ENCODE measurements at places on chromosomes 4 and X.

- no peak for DNase-seq
Observed at GRCh38 chr4:158778712-158779111, 9.9 kb downstream of the FNIP2 start.

- DNase-seq, result no peak
Observed at GRCh38 chrX:129808158-129808828, 28.5 kb downstream of the SASH3 start.

DNA sequence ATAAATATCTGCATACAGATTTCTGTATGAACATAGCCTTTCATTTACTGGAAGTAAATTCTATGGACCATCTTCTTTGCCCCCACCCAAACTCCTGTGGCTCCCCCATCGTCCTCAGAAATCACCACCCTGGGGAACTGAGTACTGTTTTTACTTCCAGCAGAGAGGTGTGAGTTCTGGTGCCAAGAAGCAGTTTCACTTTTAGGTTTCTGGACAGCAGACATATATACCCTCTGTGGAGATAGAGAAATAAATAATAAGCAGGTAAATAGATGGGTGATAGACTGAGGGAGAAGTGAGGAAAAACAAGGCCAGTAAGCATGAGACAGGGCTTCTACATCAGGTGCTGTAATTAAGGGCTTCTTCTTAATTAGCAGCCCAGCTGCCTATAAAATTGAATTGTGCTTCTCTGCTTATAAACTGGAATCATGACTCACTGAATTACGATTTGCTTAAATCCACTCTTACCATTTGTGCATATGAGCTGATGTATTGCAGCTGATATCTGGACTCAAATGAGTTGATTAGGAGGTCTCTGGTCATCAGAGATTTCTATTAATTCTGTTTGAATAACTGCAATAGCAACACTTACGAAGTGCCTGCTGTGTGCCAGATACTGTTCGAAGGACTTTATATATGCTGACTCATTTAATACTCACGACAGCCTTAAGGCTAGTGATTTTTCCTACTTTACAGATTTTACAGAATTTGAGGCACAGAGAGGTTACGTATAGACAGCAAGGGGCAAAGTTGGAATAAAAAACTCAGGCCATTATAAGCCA is 60.8 kb upstream of the DHX15 start:
- DNase-seq, result no peak

DNA sequence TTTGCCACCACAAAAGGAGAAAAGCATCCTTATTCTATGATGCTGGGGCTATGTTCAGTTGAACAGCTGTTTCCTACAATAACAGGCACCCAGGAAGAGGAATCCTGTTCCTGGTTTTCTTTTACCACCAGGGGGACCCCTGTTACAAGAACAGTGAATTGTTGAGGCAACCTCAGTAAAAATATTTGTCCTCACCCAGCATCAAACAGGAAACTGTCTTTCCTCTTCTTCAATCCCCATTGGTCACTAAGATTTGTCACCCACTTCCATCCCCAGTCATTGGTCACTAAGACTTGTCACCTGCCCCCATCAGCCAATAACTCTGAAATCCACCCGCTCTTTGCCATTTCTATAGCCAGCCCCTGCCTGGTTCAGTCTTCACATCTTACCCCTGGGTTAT is 143.5 kb upstream of the GALNT7 start:
- DNase-seq, result no peak

DNA sequence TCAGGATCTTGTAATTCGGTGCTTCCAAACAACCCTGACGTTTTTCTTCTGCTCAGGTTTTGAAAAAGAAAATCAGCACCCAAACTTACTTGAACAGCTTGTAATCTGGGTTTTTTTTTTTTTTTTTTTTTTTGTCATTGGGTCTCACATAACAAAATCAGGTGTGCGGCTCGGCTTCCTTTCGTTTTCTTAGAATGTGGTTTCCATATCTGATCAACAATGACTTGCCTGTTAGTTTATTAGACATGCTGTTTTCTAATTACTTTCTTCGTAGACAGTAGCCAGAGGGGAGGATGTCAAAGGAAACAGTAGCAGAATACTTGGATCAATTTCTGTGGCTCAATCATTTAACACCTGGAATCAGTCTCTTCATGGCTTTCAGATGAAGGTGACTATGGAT is 890 bp upstream of the FREM3 start:
- no peak for DNase-seq

DNA sequence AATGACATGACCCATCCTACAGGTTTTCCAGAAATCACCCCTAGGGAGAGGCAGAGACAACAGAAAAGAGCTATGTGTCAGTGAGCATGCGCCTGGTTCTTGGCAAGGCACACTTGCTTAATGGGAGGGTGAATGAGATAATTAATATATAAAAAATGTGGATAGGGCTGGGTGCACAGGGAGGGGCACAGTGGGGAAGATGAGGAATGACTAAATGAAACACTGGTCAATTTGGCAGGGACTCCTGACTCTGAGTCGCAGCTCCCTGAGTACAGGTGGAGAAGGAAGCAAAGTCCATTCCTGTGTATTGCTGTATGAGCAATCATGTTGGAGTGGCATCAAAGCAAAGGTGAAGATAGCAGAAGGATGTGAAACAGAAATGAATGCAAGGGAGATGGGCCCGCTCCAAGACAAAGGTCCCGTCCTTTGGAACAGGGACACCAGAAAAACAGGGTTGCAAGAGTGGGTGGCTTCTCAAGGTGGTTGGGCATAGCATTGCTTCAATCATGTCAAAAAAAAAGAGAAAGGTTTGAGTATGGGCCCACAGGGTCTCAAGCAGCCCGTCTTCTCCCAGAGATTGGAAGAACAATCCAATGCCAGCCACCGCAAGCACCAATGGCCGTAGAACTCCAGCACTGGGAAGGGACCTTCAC is 278.4 kb upstream of the AGTR2 start:
- no peak for DNase-seq

DNA sequence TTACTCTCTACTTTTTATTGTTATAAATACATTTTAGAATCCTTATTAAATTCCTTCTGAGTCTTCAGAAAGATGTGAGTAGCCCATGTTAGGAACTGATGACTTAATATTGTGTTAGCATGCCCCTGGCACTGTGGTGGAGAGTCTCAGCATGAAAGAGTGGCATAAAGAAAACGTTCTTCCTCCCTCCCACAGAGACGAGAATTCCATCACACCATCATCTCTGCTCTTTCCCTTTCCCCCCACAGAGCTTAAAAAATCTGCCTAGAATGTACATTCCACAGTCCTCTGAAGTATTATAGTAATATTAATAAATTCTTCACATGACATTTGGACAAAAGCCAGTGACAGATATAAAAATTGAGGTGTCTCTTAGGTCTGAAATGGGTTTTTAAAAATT is 117.8 kb upstream of the DKK2 start:
- DNase-seq, result no peak

DNA sequence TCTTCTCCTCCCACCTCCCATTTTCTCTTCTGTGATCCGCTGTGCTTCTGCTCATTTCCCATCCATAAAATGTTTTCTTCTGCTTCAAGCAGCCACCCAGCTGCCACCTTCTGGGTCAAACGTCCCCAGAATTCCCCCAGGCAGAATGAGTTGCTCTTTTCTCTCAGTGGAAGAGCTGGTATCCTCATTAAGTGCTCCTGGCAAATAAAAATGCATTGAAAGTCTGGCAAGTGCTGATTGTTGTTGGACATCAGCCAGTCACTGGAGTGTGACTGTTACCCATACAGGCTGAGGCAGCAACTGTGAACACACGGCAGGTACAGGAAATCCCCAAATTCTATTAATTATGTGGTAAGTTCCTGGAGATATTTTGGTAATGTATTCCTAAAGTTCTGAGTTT is 52.6 kb downstream of the LIMCH1 start:
- DNase-seq, result no peak

DNA sequence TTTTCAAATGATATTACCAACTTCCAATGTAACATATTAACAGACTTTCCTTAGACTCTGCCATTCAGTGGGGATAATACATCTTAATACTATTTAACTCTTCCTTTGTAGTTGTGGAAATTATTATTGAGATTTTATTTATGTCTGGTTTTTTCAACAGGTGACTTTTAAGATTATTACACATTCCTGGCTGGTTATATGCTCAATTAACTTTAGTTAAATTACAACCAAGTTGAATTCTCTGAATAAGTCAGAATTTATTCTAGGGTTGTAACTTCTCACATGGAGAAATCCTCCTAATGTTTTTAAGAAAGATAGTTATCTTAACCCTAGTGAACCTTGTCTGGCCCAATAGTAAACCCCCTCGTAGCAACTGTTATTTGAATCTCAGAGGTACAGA is 107.3 kb downstream of the SLC10A6 start:
- DNase-seq, result no peak

DNA sequence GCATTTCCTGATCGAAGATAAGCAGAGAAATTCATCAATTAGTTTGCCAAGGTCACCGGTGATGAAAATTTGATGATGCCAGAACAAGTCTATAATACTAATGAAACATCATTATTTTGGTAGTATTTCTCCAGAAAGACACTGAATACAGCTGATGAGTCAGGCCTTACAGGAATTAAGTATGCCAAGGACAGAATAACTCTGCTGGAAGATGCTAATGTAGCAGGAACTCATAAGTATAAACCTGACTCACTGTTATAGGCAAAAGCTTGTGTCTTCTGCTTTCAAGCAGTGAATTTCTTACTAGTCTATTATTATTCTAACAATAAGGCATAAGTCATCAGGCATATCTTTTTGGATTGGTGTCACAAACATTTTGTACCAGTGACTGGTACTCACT is 1825.1 kb upstream of the IGFBP7 start:
- no peak for DNase-seq

DNA sequence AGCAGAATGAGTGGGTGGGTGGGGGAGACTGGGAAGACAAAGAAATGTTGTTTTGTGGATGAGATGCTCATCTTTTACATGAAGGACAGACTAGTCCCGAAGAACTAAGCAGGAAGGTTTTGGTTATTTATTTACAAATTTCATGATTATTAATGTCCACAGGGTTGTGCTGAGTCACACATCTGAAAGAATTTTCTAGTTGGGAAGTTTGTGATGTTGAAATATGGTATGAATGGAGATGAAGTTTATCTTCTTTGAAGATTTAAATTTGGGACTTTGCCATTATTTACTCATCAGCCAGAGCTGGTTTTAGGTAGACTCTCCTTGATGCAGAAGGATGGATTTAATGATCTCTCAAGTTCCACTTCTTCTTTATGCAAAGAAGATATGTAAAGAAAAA is 75.5 kb downstream of the MOSPD2 start:
- no peak for DNase-seq

GRCh38 chrX:120752431-120753082 is 122.7 kb upstream of the C1GALT1C1 start:
- DNase-seq, result no peak

DNA sequence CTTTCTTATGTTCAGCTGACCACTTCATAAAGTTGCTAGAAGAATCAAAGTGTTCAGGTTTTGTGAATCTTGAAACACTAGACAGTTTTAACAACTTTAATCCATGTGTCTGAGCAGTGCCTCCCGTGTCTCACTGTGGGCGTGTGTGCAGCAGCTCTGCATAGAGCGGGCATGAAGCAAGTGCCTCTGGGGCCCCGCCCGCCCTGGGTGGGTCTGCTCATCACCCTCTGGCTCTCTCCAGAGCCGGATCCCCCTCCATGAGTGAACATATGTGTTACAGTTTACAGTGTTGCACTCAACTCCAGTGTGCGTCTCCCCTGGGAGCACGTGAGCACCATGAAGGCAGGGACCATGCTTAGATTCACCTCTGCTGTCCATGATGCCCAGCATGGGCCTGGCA is 37.6 kb upstream of the CRMP1 start:
- no peak for DNase-seq

DNA sequence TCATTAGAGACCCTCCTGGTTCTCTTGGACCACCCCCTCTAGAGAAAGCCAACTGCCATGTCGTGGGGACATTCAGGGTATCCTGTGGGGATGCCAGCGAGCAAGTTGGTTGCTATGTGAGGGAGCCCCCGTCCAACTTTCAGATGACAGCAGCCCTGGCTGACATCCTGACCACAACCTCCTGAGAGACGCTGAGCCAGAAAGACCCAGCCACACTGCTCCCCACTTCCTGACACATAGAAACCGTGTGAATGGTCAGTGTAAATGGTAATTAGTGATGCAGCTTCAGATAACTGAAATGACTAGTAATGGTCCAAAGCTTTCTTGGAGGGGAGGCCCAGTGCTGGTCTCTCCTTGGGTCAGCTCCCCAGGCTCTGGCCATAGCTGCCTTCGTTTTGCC is 10.8 kb downstream of the CLCN4 start:
- no peak for DNase-seq

DNA sequence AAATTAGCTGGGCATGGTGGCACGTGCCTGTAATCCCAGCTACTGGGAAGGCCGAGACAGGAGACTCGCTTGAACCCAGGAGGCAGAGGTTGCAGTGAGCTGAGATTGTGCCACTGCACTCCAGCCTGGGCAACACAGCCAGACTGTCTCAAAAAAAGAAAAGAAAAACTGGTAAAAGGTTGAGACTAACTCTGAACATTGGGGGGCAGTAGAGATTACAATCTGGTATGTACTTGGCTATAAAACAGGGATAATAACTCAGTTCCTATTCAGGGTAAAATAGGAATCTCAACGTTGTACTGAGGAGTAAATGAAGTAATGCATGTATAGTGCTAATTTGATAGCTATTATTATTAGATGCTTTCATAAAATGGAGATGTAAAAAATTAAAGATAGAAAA is 12.5 kb upstream of the KLF8 start:
- no peak for DNase-seq

DNA sequence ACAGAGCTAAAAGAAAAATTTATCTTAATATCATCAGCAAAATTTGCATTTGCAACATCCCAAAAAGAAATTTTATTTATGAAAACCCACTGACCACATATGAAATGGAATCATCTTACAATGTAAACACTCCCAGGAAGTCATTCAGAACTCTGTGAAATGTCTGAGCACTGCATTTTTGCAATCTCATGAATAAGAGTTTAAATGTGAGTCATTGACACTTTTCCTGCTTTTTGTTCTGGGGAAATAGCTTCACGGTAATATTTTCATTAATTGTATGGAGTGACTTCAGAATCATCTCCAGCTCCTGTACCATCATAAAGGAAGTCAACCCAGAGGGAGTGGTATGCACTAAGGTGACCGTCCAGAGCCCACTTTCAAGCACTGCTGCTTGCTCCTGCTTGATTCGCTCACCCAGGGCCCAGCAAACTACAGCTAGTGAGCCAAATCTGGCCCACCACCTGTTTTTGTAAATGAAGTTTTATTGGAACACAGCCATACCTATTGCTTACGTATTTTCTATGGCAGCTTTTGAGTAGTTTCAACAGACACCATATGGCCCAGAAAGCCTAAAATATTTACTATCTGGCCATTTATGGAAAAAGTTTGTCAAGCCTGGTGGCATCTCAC is 17.2 kb downstream of the EDNRA start:
- no peak for DNase-seq

GRCh38 chr4:76584241-76585152 is 149.5 kb downstream of the SHROOM3 start:
- DNase-seq, result no peak

- no peak for DNase-seq
Observed at GRCh38 chrX:68498044-68498507, 775 bp upstream of the YIPF6 start.

- DNase-seq, result no peak
Observed at GRCh38 chr4:138307319-138307718, 65.2 kb upstream of the SLC7A11 start.

GRCh38 chr4:152229782-152230289 is 306.1 kb downstream of the FBXW7 start:
- no peak for DNase-seq

- DNase-seq, result no peak
Observed at GRCh38 chr4:169615467-169616106, 3.2 kb upstream of the NEK1 start.

GRCh38 chrX:26889574-26889973 is 573.6 kb downstream of the PPP4R3C start:
- DNase-seq, result no peak

GRCh38 chrX:123175366-123176122 is 8.5 kb upstream of the GRIA3 start:
- no peak for DNase-seq

Data from right renal pelvis (tissue), 4 donors.